Small intestine (tissue), 16 donors: ENCODE measurements at places on chromosomes 1 and 21. TPM values are rescaled to one million over a fixed set of nuclear protein-coding genes. Genes with fewer than 3 reads are reported as not detected.

The CRYBG2 gene
- 2.4 TPM for polyA plus RNA-seq

The CAPN9 gene
- polyA plus RNA-seq, result 7.3 TPM

The AXDND1 gene
- 28.0 TPM for polyA plus RNA-seq

The MFSD2A gene
- polyA plus RNA-seq, result 45.9 TPM

The OLIG2 gene
- not detected for polyA plus RNA-seq

- no peak for DNase-seq
Measured at GRCh38 chr1:79785561-79785960, 779.0 kb upstream of the ADGRL4 start.

- DNase-seq, result no peak
Measured at GRCh38 chr1:52534928-52535764, 17.7 kb downstream of the TUT4 start.
